ENCODE measurements at places on chromosomes 7 and 10.

- DNase-seq = no peak
Measured at GRCh38 chr7:124856299-124856888, 73.2 kb downstream of the POT1 start.

DNA sequence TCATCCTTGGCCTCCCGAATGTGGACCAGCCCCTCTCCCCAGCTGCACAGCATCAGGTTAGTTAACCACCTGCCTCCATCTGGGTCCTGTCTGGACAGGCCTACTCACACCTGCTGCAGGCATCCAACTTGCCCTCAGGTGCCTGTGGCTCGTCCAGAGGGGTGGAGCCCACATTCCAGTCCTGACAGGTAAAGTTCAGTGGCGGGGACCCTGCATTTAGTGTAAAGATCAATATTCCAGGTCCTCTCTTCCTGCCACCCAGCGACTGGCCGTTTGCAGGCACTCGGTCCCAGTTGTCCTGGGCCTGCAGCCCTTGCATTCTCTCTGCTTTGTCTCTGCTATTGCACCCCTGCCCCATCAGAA is 15.0 kb downstream of the HTRA1 start:
- DNase-seq = no peak

DNA sequence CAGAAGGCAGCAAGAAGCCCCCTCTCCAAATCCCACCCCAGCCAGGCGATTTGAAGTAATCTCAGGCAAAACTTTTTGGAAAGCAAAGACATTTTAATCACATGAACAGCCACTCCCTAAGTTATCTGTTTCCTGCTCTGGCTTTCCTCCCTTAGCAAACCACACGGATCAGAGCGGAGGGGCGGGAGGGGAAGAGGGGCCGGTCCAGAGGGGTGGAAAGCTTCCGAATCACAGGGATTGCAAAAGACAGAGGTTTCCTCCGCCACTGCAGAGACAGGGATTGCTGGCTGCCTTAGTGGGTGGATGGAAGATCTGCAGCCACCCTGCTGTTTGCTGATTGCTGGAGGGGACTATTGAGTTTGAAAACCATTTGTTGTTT is 41.2 kb downstream of the ZCCHC24 start:
- no peak for DNase-seq

GRCh38 chr10:24917493-24917892 is 34.9 kb downstream of the PRTFDC1 start:
- no peak for DNase-seq
